ENCODE measurements at places on chromosomes 7 and 10.

DNA sequence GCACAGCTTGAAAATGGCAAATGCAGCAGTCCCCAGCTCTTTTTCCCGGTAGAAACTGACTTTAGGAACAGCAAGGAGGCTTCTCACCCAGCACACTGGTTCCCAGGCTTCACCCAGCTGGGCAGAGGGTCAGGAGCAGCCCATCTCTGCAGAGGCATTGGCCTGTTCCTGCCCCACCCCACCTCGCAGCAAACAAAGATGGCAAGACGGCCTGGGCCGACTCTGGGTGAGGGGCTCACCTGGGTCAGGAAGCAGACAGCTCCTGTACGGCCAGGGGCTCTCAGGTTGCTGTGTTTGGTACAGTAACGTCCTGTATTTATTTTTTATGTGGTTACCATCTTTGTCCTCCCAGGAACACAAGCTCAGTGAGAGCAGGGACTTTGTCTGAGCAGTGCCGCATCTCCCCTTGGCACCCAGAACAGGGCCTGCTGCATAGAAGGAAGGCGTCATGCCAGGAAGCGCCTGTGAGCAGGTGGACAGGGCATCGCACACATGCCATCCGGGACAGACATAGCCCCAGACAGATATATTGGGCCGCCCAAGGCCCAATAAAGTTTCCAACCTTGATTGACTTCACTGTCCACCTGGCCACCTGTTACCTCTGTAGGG, 585.0 kb upstream of the FOXK1 start:
- DNase-seq: no peak

DNA sequence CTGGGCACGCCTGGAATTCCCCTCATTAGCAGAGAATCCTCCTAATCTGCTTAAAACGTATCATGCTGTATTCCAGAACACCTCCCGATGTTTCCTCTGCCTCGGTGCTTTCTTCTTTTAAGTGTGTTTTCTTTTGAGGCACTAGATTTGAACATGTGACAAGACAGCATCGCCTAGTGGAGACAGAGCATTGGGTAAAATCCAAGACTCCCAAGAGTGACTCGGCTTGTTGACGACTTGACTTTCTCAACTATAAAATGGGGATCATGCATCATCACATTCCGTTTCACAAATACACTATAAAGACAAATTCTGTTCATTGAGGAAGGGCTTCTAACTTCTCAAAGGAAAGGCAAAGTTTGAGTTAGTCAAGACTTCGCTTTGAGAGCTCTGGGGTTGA, 105.6 kb upstream of the RNF32 start:
- DNase-seq: no peak

DNA sequence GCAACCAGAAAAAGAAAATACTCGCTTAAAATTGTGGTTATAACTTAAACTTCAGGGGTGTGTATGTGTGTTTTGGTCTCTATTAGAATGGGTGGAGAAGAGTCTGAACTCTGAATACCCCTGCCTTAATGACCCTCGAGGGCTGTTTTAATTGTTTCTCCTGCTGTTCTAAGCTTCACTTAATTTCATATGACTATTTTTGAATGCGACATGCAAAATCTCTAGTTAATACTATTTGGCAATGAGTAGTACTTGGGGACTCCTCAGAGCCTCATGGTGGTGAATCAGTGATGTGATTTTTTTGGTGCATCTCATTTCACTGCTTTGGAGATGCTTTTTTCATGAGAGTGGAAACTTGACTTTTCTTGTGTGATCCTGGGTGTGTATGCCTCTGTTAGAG, 178.6 kb downstream of the CDK14 start:
- no peak for DNase-seq

DNA sequence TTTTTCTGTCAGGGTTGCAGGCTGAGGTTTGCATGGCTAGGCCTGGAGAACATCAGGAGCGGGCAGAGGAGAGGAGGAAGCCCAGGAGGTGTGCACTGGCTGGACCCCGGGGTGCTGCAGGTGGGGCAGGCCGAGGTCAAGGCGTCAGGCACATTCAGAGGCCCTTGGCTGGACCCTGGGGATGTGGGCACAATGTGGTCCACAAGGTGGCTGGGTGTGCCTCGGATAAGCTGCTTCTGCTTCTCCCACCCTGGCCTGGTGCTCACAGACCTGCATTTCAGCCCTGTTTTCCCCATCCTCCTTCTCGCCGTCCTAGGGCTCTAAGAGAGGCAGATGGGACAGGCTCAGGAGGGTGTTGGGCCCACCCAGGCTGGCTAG, 108.2 kb downstream of the ADCY1 start:
- peak; percentile 22 for DNase-seq

DNA sequence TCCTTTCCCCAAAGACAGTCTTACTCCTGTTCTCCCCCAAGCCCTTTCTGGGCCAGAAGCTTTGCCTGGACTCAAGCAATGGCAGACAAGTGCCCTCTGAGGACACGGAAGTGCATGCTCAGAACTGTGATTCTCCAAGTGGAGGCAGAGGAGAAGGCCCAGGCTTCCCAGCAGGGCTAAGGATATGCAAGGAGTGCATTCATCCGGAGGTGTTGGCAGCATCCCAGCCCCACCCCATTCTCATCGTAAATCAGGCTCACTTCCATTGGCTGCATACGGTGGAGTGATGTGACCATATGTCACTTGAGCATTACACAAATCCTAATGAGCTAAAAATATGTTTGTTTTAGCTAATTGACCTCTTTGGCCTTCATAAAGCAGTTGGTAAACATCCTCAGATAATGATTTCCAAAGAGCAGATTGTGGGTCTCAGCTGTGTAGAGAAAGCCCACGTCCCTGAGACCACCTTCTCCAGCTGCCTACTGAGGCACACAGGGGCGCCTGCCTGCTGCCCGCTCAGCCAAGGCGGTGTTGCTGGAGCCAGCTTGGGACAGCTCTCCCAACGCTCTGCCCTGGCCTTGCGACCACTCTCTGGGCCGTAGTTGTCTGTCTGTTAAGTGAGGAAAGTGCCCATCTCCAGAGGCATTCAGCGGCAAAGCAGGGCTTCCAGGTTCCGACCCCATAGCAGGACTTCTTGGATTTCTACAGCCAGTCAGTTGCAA, 1.4 kb upstream of the RBP3 start:
- DNase-seq: peak; percentile 87

DNA sequence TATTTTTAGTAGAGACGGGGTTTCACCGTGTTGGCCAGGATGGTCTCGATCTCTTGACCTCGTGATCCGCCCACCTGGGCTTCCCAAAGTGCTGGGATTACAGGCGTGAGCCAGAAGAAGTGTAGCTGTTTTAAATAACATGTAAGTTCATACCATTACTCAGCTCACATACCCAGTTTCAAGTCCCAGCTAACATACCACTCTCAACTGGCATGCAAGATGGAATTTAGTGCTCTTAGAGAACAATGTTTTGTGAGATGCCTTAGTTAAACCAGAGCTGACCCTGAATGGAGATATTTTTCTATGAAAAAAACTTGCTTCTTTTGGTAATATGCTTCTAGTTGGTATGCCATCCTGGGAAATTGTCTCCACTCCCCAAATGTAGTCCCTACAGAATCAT, 37.3 kb downstream of the HBP1 start:
- DNase-seq: no peak

- no peak for DNase-seq
Measured at GRCh38 chr7:6376820-6377219, 70.9 kb downstream of the DAGLB start.

- DNase-seq: no peak
Measured at GRCh38 chr10:120039046-120039445, 146.5 kb downstream of the SEC23IP start.

GRCh38 chr10:72086466-72087391, 1.6 kb downstream of the SPOCK2 start:
- no peak for DNase-seq

DNA sequence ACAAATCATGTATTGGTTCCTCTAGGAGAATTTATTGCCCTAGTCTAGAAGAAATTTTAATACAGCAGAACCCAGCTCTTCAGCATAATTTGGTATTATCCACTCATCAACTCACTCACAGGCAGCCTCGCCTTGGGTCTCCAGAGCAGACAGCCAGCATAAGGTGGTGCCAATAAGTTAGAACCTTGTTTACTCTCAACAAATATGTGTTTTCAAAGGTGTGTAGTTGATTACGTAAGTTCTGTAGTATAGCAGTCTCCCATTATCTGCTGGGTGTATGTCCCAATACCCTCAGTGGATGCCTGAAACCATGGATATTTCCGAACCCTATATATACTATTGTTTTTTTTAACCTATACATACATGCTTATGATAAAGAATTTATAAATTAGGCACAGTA, 522.5 kb upstream of the LRRN3 start:
- DNase-seq: no peak

DNA sequence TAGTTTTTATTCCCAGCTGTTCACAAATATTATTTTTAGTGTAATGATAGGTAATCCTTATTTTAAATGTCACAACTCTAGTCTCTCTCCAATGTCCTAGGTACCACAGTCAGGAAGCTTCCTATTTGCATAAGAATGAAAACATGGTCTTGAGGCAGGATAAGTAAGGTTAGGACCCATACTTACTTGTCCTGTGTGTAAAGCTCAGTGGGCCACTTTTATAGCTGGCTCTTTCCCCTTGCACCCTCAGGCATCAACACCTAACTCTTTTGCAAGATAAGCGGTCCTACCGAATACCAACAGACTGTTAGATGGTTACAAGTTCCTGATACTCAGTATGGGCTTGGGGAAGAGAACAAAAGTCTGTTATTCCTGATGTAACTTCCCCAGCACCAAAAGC, 986.9 kb downstream of the NRG3 start:
- no peak for DNase-seq

- no peak for DNase-seq
Measured at GRCh38 chr7:2444476-2444875, 31.7 kb downstream of the GRIFIN start.
